ENCODE measurements at places on chromosomes 4 and X. TPM values are rescaled to one million over a fixed set of nuclear protein-coding genes. Genes with fewer than 3 reads are reported as not detected.

DNA sequence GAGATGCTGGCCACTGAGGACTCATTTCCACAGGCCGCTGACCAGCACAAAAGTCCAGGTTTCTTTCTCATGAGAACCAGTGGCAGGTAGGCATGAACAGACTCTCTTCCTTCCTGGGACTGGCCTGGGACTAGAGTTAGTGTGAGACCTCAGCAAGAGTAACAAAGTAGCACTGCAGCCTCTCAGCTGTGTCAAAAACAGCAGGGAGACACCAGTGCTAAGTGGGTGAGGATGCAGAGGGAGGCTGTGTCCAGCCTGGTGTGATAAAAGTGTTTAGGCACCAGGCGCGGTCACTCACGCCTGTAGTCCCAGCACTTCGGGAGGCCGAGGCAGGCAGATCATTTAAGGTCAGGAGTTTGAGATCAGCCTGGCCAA is 42.9 kb downstream of the TRIM2 start:
- no peaks in the 10 kb centered on the region for H3K36me3 ChIP-seq
- no peak overlapping the region for H3K27ac ChIP-seq
- peaks cover 19% of the 10 kb centered on the region for H3K4me1 ChIP-seq
- H3K4me3 ChIP-seq = no peak overlapping the region

GRCh38 chrX:1011691-1012283 is 200.7 kb downstream of the CRLF2 start:
- no peaks in the 10 kb centered on the region for H3K4me1 ChIP-seq
- H3K36me3 ChIP-seq = no peaks in the 10 kb centered on the region

DNA sequence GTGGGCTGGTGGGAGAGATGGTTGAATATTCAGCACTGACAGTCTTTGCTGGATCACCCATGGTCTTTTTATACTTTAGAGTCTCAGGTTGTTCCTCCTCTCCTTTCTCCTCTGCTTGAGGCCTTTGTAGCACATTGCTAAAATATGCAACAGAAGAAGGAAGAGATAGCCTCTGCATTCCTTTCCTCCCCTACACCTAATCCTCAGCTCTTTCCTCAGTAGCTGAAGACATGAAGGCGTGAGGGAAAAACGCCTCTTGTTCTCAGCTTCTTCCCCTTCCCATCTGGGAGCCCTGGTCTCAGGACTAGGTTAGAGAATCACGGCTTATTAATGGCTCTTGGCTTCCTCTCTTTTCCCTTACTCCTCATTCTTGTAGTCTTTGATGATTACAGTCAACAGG is 76.8 kb downstream of the RNF150 start:
- no peak overlapping the region for H3K27ac ChIP-seq
- no peak for DNase-seq
- H3K4me3 ChIP-seq = no peak overlapping the region
- no peaks in the 10 kb centered on the region for H3K4me1 ChIP-seq
- no peaks in the 10 kb centered on the region for H3K27me3 ChIP-seq

DNA sequence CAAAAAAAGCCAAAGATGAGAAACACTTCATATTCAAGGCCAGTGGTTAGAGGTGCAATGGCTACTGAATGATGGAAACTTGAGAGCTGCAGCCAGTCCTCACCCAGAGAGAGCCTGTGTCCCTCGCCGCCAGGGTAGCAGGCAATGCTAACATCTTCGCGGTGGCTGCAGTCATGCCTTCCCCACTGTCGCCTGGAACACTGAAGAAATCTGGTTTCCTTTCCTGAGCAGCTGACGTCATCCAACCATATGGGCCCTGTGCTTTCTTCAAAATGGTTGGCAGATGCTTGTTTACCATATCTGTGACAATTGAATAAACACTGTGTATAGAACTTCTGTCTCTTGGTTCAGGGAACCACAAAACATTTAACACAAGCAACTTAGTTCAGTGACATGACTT is 39.7 kb downstream of the PRSS12 start:
- peak; percentile 32 for DNase-seq
- no peaks in the 10 kb centered on the region for H3K36me3 ChIP-seq
- H3K27me3 ChIP-seq = no peaks in the 10 kb centered on the region
- H3K27ac ChIP-seq = no peak overlapping the region

DNA sequence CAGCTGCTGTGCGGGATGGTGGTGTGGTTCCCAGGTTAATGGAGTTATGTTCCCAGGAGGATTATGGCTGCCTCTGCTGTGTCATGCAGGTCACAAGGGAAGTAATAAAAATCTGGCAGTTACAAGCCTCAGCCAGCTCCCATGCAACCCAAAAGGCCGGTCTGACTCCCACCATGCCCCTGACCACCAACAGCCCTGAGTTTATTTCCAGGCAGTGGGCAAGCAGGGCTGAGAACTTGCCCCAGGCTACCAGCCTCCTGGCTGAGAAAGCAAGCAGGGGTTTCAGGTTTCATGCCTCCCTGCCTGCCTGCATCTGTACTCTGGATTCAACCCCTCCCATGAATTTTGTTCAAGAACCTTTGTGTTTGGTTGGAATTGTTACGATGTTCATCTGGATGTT is 732.7 kb upstream of the POU3F4 start:
- DNase-seq = no peak
- no peak overlapping the region for H3K27ac ChIP-seq
- no peaks in the 10 kb centered on the region for H3K36me3 ChIP-seq
- no peaks in the 10 kb centered on the region for H3K27me3 ChIP-seq

- no peak for DNase-seq
- H3K4me1 ChIP-seq = no peaks in the 10 kb centered on the region
- H3K4me3 ChIP-seq = no peak overlapping the region
- H3K27ac ChIP-seq = no peak overlapping the region
- H3K36me3 ChIP-seq = no peaks in the 10 kb centered on the region
Observed at GRCh38 chr4:32196950-32197688, 1477.0 kb downstream of the PCDH7 start.

DNA sequence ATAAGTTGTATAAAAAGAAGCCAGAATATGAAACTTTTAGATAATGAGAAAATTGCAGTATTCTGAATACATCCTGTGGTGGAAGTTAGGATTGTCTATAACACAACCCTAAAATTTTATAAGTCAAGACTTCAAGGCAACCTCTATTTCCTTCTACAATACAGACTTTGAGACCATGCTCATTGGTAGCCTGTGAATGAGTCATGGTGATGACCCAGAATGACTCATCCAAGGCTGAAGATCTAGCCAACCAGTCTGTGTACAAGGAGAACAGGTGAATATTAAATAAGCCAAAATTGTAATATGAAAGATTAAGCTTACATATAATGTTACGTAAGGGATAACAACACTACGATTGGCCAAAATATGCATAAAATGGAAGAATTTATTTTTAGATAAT is 475.9 kb upstream of the GALNT7 start:
- H3K4me3 ChIP-seq = no peak overlapping the region
- no peak for DNase-seq
- H3K36me3 ChIP-seq = no peaks in the 10 kb centered on the region
- no peaks in the 10 kb centered on the region for H3K4me1 ChIP-seq
- no peak overlapping the region for H3K27ac ChIP-seq

- H3K27ac ChIP-seq = no peak overlapping the region
- DNase-seq = no peak
- H3K4me1 ChIP-seq = no peaks in the 10 kb centered on the region
- H3K36me3 ChIP-seq = no peaks in the 10 kb centered on the region
Observed at GRCh38 chr4:159766241-159766640, 663.4 kb downstream of the RAPGEF2 start.

- peak overlapping the region; percentile 42 for H3K4me3 ChIP-seq
- no peaks in the 10 kb centered on the region for H3K4me1 ChIP-seq
- no peaks in the 10 kb centered on the region for H3K27me3 ChIP-seq
Observed at GRCh38 chr4:15470128-15470475, 420 bp downstream of the CC2D2A start.

DNA sequence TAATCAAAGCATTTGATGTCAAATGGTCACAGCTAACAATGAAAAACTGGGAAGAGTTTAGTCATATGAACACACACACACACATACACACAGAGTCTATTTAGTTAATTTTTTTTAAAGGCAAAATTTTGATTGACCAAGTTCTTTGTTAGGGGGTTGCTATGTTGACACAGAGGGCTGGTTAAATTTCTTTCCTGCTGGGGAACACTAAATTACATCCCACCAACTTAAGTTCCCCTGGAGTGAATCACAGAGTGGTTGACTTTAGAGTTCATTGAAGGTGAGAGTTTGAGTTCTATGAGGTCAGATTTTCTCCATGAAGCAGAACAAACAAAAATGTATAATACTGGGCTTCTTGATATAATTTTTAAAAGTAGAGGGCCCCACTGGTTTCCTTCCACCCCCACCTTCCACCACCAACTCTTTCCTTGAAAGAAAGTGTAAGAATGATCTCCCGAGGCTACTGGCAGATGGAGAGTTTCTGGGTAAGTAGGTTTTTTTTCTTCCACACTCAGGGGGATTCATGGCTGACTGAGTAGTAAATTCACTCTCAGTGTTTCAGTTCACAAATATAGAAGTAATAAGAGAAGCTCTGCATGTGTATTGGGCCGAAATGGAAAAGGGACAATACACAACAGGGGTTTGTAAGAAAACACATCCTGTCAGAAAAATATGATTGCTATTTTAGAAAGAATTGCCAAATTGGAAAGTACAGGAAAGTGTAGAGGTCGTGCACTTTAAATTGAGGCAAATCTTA is 917.0 kb upstream of the LCORL start:
- no peaks in the 10 kb centered on the region for H3K36me3 ChIP-seq
- no peak for DNase-seq
- H3K4me1 ChIP-seq = no peaks in the 10 kb centered on the region
- H3K27me3 ChIP-seq = no peaks in the 10 kb centered on the region
- no peak overlapping the region for H3K4me3 ChIP-seq

DNA sequence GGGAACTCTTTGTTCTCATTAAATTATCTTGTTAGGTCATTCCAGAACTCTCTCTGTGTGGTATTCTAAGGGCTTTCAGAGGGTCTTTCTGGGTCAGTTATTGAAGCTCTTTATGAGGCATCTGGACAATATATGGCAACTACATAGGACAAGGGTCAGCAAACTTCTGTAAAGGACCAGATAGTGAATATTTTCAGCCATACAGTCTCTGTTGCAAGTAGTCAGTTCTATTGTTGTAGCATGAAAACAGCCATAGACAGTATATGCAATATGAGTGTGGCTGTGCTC is 35.1 kb downstream of the HADH start:
- H3K27me3 ChIP-seq = no peaks in the 10 kb centered on the region
- no peak overlapping the region for H3K4me3 ChIP-seq
- no peak overlapping the region for H3K27ac ChIP-seq
- peaks cover 29% of the 10 kb centered on the region for H3K36me3 ChIP-seq
- no peaks in the 10 kb centered on the region for H3K4me1 ChIP-seq
- no peak for DNase-seq

GRCh38 chr4:15794426-15794825 is 16.3 kb downstream of the CD38 start:
- H3K4me1 ChIP-seq = no peaks in the 10 kb centered on the region
- peaks cover 6% of the 10 kb centered on the region for H3K27me3 ChIP-seq
- no peak for DNase-seq
- no peak overlapping the region for H3K27ac ChIP-seq
- no peaks in the 10 kb centered on the region for H3K36me3 ChIP-seq

GRCh38 chr4:101501421-101501820 is 154.1 kb upstream of the PPP3CA start:
- H3K4me1 ChIP-seq = no peaks in the 10 kb centered on the region
- no peak overlapping the region for H3K27ac ChIP-seq
- DNase-seq = no peak
- no peaks in the 10 kb centered on the region for H3K27me3 ChIP-seq

DNA sequence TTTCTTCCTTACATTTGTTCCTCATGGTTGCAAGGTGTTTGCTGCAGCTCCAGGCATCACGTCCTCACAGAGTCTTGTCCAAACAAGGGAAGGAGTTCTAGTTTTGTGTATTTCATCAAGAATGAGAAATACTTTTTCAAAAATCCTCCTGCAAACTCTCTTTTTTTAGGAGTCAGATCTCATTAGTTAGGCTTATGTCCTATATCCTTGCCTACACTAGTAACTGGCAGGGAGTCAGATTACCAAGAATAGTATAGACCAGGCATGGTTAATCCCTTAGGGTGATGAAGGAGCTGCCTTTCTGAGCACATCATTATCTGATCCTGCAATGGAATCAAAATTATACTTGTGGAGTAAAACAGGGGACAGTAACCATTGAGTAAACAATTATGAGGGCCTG is 160.4 kb downstream of the SHROOM3 start:
- H3K27ac ChIP-seq = no peak overlapping the region
- DNase-seq = no peak
- H3K27me3 ChIP-seq = no peaks in the 10 kb centered on the region
- no peaks in the 10 kb centered on the region for H3K4me1 ChIP-seq
- H3K36me3 ChIP-seq = no peaks in the 10 kb centered on the region
- H3K4me3 ChIP-seq = no peak overlapping the region

- no peaks in the 10 kb centered on the region for H3K4me1 ChIP-seq
- no peaks in the 10 kb centered on the region for H3K36me3 ChIP-seq
- H3K4me3 ChIP-seq = no peak overlapping the region
Observed at GRCh38 chrX:65933085-65933589, 106.7 kb downstream of the VSIG4 start.

DNA sequence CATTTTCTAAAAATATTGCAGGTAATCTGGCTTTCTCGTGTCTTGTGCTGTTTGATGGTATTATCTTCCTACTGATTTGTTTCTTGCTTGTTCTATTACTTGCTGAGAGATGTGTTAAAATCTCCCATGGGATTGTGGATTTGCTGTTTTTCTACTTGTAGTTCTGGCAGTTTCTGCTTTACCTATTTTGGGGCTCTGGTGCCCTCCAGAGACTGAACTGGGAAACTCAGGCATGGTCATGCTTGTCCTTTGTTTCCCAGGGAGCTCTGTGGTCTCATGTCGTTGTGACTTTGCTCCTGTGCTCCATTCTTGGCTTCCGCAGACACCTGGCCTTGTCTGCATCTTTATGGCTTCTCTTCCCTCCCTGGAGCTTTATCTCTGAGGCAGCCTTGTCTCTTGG is 39.5 kb downstream of the NSD2 start:
- H3K4me1 ChIP-seq = no peaks in the 10 kb centered on the region
- no peaks in the 10 kb centered on the region for H3K36me3 ChIP-seq
- DNase-seq = peak; percentile 61

GRCh38 chr4:73868206-73869129 is 725 bp upstream of the CXCL1 start:
- no peaks in the 10 kb centered on the region for H3K36me3 ChIP-seq
- H3K27ac ChIP-seq = no peak overlapping the region
- peak; percentile 11 for DNase-seq
- peaks cover 7% of the 10 kb centered on the region for H3K27me3 ChIP-seq
- peaks cover 2% of the 10 kb centered on the region for H3K4me1 ChIP-seq

DNA sequence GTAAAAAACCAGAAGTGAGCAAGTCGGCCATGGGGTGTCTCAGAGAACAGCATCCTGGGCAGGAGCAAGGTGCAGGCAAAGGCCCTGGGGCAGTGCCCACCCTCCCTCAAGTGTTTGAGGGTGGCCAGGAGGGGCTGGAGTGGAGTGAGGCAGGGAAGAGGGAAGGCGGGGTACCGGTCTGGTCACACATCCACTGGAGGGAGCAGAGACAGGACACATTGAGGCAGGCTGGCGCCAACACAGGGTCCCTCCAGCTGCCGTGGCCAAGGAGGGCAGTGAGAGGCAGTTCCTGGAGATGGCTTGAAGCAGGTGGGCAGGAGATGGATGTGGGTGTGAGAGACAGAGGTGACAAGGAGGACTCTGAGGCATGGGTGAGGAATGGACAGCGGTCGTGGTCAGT is 20.3 kb upstream of the RNF4 start:
- no peaks in the 10 kb centered on the region for H3K4me1 ChIP-seq
- DNase-seq = no peak
- no peaks in the 10 kb centered on the region for H3K36me3 ChIP-seq
- H3K27ac ChIP-seq = no peak overlapping the region
- no peaks in the 10 kb centered on the region for H3K27me3 ChIP-seq

The TMPRSS11B gene
- total RNA-seq = 0.20 TPM

The ARR3 gene
- not detected for total RNA-seq

The CHRDL1 gene
- 9.6 TPM for total RNA-seq

The CXorf49 gene
- not detected for total RNA-seq

The HERC3 gene
- total RNA-seq = 34.3 TPM

All from lung (tissue), 17 donors.